Astrocyte of the spinal cord (primary cell): ENCODE measurements at places on chromosomes 1 and 21.

GRCh38 chr21:44636209-44637017 is 743 bp upstream of the KRTAP10-10 start:
- no peak for DNase-seq

- no peak for DNase-seq
Observed at GRCh38 chr1:30731806-30732276, 8.5 kb upstream of the MATN1 start.

GRCh38 chr1:109470245-109470644 is 3.9 kb downstream of the SYPL2 start:
- no peak for DNase-seq

GRCh38 chr1:241813768-241814320 is 34.2 kb upstream of the EXO1 start:
- DNase-seq = no peak

DNA sequence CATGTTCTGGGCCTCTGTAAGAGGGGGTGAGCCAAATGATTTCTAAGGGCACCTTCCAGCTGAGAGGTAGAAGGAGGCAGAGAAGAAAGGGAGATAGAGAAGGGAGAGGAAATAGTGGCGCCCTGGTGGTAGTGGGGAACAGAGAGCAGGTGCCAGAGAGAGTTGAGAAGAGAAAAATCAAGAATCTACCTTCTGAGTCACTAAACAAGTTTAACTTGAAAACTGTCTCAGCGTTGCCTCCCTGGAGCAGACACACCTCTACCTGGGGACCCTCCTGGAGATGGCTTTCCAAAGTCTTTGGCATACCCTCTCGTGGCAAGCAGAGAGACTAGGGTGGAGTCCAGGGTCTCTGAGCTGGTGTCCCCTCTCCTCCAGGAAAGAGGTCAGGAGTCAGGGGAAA is 1.1 kb upstream of the SLC45A3 start:
- no peak for DNase-seq

DNA sequence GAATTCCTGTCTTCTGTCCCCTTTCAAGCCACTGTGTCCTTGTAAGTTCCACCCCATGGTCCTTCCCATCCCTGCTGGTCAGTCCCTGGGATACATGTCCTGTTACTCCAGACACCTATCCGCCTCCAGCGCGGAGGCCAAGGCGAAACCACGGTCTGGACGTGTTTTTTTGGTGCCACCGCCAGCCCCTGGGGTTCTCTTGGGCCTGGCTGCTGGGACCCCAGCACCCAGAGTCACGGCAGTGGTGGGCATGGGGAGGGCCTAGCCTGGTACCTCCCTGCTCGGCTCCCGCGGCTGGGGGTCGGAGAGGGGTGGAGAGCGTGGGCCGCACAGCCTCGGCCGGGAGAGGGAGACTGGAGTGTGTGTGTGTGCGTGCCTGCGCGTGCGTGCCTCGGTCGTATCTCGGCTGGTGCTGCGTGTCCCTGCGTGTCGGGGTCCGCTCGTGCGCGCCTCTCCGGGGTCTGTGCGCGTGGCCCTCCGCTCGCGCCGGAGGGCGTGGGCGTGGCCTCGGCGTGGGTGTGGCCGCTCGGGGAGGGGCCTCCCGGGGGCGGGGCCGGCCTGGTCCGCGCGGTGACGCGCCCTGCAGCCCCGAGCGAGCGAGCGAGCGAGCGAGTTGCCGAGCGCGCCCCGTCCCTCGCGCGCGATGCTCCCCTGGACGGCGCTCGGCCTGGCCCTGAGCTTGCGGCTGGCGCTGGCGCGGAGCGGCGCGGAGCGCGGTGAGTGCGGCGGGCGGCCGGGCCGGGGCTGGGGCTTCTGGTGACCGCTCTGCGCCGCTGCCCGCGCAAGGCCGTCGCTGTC is at the start of gene VWA1:
VWA1 (plus strand) TSS at position 585 of the 798 bp plus-strand sequence; CDS start at position 644, 59 bp downstream.
- DNase-seq = peak; percentile 56

DNA sequence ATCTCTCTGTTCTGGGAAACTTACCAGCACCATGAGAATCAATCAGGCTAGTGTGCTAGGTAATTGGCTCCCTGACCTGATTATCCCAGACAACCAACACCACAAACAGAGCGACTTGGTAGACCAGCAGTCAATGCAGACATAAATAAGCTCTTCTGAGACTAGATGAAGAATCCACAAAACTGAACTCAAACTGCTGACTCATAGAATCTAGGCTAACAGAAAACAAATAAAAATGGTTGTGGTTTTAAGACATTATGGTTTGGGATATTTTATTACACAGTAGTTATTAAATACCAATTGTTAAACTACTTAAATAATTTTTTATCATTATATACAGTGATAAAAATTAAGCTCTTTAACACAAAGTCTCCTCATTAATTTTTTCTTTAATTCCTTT is 535.7 kb downstream of the COL11A1 start:
- DNase-seq = no peak
